Naive B cell (primary cell): ENCODE measurements at places on chromosomes 3 and 15. TPM values are rescaled to one million over a fixed set of nuclear protein-coding genes. Genes with fewer than 3 reads are reported as not detected.
A peak's percentile ranks its signal among the peaks of the same experiment; 100 is the strongest.

DNA sequence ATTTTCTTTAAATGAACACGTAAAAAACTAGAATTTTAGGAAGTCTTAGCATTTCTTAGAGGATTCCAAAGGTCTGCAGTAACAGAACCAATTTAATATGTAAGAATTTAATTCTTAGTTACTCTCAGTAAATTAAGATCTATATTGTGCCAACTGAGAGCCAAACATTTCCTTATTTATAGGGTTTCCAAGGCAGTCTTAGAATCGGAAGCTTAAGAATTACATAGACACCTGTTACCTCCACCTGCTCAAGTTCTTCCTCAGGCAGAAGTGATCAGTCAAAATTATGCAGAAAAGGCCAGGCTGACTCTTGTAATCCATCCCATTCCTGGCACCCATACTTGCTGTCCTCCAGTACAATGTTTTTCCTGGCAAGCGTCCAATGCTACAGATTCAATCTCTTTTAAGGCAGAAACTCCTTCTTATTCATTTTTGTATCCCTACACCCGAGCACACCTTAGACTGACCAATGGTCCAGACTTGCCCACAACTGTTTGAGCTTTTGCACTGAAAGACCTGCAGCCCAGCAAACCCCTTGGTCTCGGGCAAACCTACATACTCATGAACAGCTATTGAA is 64.3 kb downstream of the NCEH1 start:
- no peak overlapping the region for H3K27ac ChIP-seq
- H3K36me3 ChIP-seq: peaks cover 17% of the 10 kb centered on the region
- no peaks in the 10 kb centered on the region for H3K27me3 ChIP-seq
- DNase-seq: no peak

DNA sequence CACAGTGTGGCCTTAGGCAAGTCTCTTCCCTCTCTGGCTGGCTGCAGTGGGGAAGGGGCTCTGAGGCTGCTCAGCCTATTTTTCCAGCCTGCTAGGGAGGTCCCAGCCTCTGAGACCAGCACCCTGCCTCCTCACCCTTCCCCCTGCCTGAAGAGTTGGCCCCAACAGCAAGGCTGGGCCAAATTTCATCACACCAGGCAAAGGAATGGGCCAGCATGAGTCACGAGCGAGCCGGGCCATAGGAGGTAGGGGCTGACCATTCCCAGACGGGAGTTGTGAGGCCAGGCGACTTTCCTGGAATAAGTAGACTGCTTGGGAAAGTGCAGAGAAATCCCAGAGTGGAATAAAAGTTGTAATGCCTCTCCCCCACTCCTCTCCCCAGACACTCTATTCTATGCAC is 5.7 kb upstream of the FBLN2 start:
- H3K36me3 ChIP-seq: peaks cover 6% of the 10 kb centered on the region
- DNase-seq: no peak
- H3K4me3 ChIP-seq: no peak overlapping the region
- no peak overlapping the region for H3K27ac ChIP-seq
- H3K27me3 ChIP-seq: peaks cover 53% of the 10 kb centered on the region

GRCh38 chr15:48479751-48480150 is 148.5 kb downstream of the DUT start:
- no peaks in the 10 kb centered on the region for H3K36me3 ChIP-seq
- DNase-seq: no peak
- H3K4me1 ChIP-seq: no peaks in the 10 kb centered on the region

- H3K27me3 ChIP-seq: peaks cover 9% of the 10 kb centered on the region
- DNase-seq: no peak
- H3K4me3 ChIP-seq: no peak overlapping the region
- no peak overlapping the region for H3K27ac ChIP-seq
- H3K36me3 ChIP-seq: no peaks in the 10 kb centered on the region
These were observed 57.2 kb upstream of the UBE2E1 start for GRCh38 chr3:23748398-23749110.

DNA sequence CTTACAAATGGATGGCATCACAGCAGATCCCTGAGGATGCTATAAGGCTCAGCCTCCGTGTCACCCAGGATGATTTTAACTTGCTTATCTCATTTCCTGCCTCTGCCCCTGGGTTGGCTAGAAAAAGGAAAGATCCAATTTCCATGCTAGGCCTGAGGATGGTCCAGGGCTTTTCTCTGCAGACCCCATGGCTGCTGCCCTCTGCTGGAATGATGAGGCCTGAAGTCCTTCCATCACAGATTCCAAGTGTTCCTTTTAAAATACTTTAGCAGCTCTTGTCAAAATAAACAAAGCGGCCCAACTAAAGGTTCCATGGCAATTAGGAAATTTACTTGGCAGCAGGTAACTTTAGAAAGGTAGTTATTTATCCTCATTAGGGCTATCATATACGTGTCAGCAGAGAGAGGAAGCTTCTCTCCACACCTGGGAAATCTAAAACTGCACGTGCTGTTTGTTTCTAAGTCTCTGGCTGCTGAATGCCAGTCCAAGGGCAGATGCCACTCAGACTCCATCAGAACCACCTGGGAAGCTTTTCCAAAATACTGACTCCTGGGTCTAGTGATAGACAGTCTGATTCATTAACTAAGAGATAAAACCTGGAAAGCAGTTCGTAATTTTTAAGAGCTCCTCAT is 401.9 kb upstream of the IL12A start:
- H3K27ac ChIP-seq: no peak overlapping the region
- no peaks in the 10 kb centered on the region for H3K4me1 ChIP-seq
- no peak for DNase-seq
- no peaks in the 10 kb centered on the region for H3K27me3 ChIP-seq
- H3K36me3 ChIP-seq: no peaks in the 10 kb centered on the region

GRCh38 chr3:40661284-40661683 is 136.5 kb downstream of the ZNF621 start:
- H3K4me3 ChIP-seq: no peak overlapping the region
- H3K36me3 ChIP-seq: peaks cover 28% of the 10 kb centered on the region
- no peak overlapping the region for H3K27ac ChIP-seq
- DNase-seq: no peak
- peaks cover 15% of the 10 kb centered on the region for H3K4me1 ChIP-seq

- H3K4me1 ChIP-seq: peaks cover 37% of the 10 kb centered on the region
- peaks cover 10% of the 10 kb centered on the region for H3K36me3 ChIP-seq
- H3K4me3 ChIP-seq: peak overlapping the region; percentile 16
- peak overlapping the region; percentile 38 for H3K27ac ChIP-seq
- no peak for DNase-seq
These were observed 2.3 kb upstream of the LMLN start for GRCh38 chr3:197957790-197958133.

The GPR149 gene
- polyA plus RNA-seq: not detected
